Omental fat pad (tissue), 4 donors: ENCODE measurements at places on chromosomes 11 and 22. TPM values are rescaled to one million over a fixed set of nuclear protein-coding genes. Genes with fewer than 3 reads are reported as not detected.

Gene RFPL3
- not detected for total RNA-seq

DNA sequence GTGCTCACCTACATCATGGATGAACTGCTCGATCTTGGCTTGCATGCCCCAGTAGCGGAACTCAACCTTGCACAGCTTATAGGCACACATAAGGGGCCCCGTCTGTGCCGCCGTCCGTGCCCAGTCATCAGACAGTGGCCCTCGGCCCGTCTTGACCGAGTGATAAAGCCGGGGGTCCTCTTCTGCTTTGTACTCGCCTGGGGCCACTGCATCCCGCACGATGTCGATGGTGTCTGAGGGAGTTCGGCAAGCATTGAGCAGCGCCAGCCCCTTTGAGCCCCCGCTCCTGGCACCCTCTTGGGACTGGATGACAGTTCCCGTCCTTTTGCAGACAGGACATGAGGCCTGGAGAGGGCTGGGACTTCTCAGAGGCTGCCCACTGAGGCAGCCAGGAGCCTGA, 3.3 kb downstream of the PITPNM1 start:
- no peak for DNase-seq

DNA sequence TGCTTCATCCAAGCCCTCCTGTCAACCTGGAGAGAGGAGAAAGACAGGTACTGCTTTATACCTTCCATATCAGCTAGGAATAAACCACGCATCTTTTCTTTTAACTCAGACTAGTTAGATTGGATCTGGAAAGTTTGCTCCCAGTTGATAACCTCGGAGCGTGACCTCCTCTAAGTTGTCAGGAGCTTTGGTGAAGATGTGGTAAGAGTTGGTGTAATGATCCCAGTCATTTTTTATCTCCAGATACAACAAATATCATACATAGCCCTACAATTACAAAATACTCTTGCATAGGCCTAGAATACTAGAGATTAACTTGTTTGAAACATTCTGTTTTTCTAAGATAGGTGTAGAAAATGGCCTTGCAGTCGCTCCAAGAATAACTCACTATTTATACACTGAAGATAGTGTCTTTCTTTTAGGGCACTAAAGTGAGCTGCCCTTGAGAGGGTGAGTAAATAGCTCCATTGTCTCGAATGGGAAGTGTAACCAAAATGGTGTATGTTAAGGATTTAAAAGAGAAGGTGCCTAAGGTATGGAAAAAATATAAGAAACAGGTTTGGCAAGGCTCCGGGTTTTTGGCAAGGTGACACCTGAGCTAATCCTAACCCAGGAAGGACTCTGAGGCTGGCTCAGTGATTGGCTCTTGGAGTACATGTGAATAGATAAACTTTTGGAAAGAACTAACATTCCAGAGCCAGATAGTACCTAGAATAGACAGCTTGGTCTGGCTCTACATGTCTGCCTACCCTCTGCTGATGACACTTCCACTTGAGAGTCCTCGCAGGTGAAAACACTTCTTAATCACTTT, 59.4 kb downstream of the GLYATL1 start:
- DNase-seq, result no peak

GRCh38 chr22:36938028-36938425, 24.6 kb downstream of the CSF2RB start:
- no peak for DNase-seq

GRCh38 chr22:31248965-31249958, 37.2 kb downstream of the LIMK2 start:
- no peak for DNase-seq
